ENCODE measurements at places on chromosomes 5 and 9.

DNA sequence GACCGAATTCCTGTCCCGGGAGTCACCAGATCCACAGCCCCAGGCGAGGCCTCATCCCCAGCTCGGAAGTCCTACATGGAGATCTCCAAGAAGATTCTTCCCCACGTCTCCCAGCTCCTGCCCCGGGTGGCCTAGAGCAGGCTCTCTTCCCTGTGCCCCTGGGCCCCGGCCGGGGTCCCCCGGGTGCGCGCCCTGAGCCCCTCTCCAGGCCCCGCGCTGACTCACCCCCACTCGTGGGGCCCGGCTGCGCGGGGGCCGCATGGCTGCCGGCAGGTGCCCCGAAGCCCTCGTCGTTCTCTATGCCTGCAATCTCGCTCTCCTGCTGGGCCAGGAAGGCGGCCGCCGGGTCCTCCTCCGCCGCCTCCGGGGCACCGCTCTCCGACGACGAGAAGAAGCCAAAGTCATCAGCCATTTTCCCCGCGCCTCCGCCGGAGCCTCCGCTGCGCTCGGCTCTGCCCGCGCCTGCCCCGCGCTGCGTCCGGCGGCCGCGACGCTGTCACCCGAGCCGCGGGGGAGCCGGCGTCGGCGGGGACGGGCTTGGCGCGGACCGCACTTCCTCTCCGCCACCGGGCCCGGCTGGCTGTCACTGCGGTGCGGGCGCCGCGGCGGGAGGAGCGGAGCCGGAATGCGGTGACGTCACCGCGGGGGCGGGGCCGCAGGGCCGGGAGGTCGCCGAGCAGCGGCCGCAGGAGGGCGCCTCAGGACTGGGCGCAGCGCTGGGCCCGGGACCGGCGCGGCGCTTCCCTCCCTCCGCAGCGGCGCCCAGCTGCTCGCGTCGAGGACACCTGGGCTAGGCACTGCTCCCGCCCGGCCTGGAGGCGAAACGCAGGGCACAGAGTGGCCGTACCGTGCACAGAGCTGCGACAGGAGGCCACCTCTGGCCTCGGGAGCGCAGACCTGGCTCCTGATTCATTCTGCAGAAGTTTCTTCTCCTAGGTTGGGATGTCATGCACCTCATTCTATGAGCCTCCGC, at the start of gene CLTB:
CLTB (minus strand) TSS at position 588 of the 973 bp plus-strand sequence; CDS start at position 412, 176 bp downstream.
- DNase-seq = peak; percentile 86

DNA sequence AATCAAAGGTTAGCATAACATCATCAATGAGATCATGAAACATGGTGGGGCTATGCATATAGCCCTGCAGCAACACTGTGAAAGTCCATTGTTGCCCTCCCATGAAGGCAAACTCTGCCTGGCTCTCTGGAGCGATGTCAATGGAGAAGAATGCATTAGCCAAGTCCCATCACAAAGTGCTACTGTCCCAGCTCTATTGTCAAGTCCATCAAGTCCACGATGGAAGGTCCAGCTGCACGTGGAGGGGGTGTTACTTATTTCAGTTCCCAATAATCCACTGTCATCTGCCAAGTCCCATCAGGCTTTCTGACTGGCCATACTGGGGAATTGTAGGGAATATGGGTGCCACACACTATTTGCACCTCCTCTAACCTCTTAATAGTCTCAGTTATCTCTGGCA, 10.8 kb downstream of the DMAC1 start:
- DNase-seq = no peak

- DNase-seq = no peak
Measured at GRCh38 chr9:134768709-134769351, 111.8 kb upstream of the FCN2 start.

DNA sequence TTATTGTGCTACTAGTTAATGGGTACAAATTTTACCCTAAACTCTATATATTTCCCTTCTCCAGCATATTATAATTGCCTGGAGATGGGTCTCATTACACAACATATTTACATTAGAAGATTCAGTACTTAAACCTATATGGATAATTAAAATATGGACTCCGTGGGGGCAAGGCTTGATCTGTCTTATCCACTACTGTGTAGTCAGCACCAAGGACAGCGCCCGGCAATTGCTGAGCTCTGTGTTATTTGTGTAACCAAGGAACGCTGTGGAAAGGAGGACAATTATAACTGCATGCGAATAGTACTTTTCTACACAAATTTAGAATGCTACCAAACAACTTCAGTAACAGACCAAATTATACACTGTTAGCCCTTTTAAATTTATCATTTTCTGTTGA, 77.7 kb downstream of the DNAH5 start:
- DNase-seq = no peak

DNA sequence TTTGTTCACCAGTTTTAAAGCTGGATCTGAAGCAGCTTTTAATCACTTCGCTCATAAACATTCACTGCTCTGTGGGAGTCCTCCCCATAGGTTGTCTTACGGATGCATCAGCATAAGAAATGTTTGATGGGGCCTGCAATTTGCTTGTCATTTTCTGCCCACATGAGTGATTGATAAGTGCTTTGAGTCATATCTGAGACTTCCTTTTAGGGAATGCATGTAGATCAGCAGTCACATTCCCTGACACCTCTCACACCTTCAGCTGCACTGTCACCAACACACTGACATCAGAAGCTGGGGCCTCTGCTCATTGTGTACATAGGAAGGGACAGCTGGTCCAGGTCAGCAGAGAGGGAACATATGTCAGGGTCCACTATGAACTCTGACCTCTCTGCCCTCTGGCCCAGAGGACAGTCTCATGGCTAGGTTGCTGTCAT, 84.1 kb upstream of the SPATA31D4 start:
- DNase-seq = no peak

DNA sequence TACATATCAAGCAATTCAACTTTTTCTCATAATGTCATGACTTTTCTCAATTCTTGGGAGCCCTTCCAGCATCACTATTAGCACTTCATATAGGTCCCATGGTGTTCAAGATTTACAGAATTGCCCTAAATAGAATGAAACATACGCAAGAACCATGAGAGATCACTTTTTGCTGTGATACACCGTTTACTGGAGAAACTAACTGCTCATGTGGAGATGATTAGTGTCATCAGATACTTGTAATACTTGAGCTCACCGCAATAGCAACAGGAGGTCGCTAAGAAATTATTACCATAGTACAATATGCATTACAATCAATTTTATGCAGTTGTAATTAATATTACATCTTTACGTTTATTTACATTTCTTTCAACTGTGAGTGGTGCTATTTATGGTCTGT, 4.8 kb upstream of the PCSK5 start:
- no peak for DNase-seq

- peak; percentile 89 for DNase-seq
Measured at GRCh38 chr9:10014889-10015288, 597.9 kb downstream of the PTPRD start.

DNA sequence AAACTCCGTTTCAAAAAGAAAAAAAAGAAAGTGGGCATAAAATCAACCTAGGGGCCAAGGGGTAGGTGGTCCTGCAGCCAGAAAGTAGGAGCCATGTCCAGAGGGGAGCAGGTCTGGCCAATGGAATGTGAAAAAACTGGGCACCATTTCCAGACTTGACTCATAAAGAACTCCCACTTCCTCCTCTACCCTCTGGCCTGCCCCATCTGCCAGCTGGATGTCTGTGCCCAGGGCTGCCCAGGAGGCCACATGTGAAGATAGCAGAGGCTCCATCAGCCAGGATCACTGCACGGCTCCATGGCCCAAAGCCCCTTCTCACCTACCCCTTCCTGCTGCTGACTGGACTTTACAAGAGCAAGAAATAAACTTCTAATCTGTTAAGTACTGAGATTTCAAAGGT, 42.1 kb upstream of the EEIG1 start:
- no peak for DNase-seq

DNA sequence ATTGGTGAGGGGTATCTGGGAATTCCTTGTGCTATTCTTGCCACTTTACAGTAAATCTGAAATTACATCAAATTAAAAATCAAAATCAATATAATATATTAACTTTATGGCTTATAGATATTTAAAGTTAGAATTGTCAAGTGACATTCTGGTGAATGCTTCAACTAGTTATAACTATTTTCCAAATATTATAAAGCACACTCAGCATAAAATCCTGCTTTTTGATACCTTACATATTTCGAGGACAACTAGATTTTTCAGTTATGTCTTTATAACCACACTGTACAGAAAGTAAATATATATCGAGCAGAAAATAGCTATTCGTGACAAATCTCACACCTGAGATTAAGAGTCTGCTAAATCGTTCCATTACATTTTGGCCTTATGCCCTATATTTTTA, 210.2 kb downstream of the PDE4D start:
- DNase-seq = no peak

- no peak for DNase-seq
Measured at GRCh38 chr9:113431191-113431590, 20.6 kb downstream of the C9orf43 start.

DNA sequence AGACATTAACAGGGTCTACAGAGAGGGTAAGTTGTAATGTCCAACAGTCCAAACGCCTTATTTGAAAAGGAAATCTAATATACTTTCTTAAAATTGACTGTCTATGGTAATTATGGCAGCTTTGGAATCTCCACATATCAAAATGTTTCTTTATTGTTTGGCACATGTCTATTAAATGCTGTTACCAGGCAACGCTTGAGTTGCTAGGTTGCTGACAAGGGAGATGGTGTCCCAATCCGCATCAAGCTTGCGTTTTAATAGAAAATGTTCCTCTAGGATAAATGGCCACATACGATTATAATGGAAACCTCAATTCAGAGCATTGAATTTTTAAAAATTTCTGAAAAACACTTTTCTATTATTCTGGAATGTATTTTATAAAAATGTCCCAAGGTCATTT, 9.2 kb downstream of the ANXA1 start:
- DNase-seq = no peak

DNA sequence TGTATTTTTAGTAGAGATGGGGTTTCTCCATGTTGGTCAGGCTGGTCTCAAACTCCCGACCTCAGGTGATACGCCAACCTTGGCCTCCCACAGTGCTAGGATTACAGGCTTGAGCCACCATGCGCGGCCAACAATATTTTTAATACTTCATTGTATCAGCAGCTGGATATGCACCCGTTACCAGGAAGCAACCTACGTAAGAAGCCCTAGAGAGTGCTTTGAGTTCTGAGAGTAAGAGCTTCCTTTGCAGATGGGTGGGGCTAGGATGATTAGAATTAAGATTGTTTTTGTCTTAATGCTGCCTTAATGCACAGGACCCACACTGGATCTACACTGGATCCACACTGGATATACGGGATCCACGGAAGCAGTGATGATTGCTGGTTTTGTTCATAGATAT, 123.9 kb upstream of the ABCA1 start:
- DNase-seq = no peak

DNA sequence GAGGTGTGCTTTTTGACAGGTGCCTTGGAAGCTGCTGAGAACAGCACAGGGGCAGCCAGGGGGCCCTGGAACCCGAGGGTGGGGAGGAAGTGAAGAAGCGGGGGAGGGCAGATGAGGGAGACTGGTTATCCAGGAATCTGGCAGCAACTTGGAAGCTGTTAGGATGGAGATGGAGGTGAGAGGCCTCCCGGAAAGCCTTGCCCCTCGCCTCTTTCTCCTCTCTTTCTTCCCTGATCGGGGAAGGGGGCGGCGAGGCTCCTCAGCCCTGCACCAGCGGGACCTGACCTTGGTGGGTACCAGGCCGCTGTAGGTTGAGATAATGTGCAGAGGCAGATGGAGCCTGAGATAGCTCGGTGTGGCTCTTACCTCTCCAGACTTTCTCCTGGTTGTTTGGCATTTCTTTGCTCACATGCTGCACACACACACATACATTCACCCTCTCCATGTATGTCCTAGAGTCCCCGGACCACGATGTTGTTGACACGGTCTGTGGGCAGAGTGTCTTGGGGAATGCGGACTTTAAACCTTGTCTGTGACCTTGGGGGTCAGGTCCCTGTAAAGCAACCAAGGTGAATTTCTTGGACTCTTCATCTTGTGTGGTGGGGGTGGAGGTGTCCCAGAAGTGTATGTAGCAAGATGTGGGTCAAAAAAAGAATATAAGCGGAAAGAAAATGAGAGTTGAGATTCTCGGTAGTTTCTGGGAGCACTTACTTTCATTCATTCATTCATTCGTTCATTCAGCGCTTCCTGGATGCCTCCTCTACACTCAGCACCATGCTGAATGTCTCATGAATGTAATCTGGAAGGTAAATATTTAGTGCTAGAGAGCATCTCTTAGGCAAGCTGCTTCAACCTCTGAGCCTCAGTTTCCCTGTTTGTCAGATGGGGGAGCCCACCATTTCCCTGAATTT, 1.6 kb downstream of the WWC1 start:
- no peak for DNase-seq

- peak; percentile 45 for DNase-seq
Measured at GRCh38 chr5:79236362-79236969, 535 bp downstream of the JMY start.

All from COR-L47 (cell line).